Activated T-cell treated with anti-CD3 and anti-CD28 coated beads, Interleukin-2, amount 50 U/mL, for 72 hours (primary cell): ENCODE measurements at places on chromosomes 16 and 17.

GRCh38 chr16:88086571-88087516, 135.6 kb downstream of the BANP start:
- H3K27ac ChIP-seq: no peak overlapping the region
- no peak for DNase-seq
- no peaks in the 10 kb centered on the region for H3K36me3 ChIP-seq
- H3K27me3 ChIP-seq: no peaks in the 10 kb centered on the region
- H3K4me1 ChIP-seq: no peaks in the 10 kb centered on the region

GRCh38 chr17:32976605-32977004, 15.0 kb upstream of the SPACA3 start:
- H3K27me3 ChIP-seq: peaks cover 24% of the 10 kb centered on the region
- H3K36me3 ChIP-seq: no peaks in the 10 kb centered on the region
- no peak for DNase-seq
- H3K4me1 ChIP-seq: peaks cover 1% of the 10 kb centered on the region
- no peak overlapping the region for H3K27ac ChIP-seq
- no peak overlapping the region for H3K4me3 ChIP-seq

GRCh38 chr16:64925166-64925565, 196.7 kb downstream of the CDH11 start:
- DNase-seq: no peak
- no peaks in the 10 kb centered on the region for H3K4me1 ChIP-seq
- H3K4me3 ChIP-seq: no peak overlapping the region
- peaks cover 2% of the 10 kb centered on the region for H3K36me3 ChIP-seq
- H3K27me3 ChIP-seq: no peaks in the 10 kb centered on the region

DNA sequence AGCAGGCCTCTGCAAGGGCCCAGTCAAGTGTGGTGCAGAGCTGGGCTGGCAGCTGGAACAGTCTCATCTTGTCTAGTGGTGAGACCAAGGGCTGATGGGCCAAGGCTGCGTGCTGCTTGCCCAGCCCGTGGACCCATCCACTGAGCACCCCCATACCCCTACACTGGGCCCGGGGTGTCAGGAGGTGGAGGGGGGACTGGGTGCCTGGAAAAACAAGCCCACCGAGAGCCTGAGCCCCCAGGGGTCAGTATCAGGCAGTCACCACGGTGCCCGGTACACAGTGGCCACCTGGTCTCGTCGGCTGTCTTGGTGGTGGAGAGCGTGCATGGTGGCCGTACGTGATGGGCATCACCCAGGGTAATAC, 238.3 kb downstream of the SEC14L1 start:
- DNase-seq: no peak
- no peak overlapping the region for H3K4me3 ChIP-seq
- H3K4me1 ChIP-seq: peaks cover 92% of the 10 kb centered on the region
- H3K36me3 ChIP-seq: no peaks in the 10 kb centered on the region

DNA sequence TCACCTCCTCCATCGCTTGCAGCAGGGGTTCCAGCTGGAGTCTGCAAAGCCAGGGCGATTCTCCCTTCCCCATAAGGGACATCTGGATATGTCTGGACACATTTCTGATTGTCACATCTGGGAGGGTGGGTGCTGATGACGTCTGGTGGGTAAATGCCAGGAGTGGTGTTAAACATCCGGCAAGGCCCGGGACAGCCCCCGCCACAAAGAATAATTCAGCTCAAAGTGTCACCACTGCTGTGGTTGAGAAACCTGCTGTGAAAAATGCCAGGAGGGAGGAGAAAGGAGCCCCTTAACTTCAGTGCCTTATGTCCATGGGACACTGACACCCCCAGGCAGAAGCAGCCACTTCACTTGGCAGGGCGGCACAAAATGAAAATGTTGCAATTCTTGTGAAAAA, 179.4 kb upstream of the SDK2 start:
- no peaks in the 10 kb centered on the region for H3K27me3 ChIP-seq
- peaks cover 37% of the 10 kb centered on the region for H3K4me1 ChIP-seq
- H3K27ac ChIP-seq: no peak overlapping the region
- no peak for DNase-seq

- H3K27ac ChIP-seq: no peak overlapping the region
- peaks cover 3% of the 10 kb centered on the region for H3K36me3 ChIP-seq
- H3K27me3 ChIP-seq: no peaks in the 10 kb centered on the region
- no peaks in the 10 kb centered on the region for H3K4me1 ChIP-seq
Observed at GRCh38 chr16:64138006-64138405, 983.9 kb downstream of the CDH11 start.

DNA sequence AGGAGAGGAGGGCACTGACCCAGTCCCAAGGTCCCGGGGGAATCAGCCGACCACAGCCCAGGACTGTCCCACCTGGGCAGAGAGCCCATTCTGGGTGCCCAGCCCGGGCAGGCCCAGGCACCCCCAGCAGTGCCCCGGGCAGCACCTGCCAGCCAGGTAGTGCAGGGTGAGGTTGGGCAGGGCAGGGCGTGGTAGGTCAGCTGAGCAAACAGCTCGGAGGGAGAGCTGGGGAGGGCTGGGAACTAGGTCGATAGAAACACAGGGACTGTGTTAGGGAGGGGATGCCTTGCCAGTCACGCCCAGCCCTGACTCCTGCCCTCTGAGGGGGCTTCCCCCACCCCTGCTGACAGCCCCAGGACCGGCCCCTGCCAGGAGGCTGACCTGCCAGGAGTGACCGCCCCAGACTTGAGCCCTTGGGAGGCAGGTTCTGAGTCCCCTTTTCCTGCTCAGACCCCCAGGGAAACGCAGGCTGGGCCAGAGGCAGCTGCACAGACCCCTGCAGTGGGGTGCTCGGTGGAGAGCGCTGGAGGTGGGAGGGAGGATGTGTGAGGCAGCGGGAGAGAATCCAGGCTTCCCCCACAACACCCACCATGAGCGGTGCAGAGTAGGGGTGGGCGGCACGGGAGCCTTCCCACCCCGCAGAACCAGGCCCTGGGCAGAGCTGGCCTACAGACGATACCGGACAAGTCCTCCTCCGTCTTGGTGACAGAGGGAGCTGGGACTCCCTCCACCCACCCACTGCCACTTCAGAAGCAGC, 4.7 kb downstream of the HS3ST6 start:
- peaks cover 33% of the 10 kb centered on the region for H3K27me3 ChIP-seq
- no peaks in the 10 kb centered on the region for H3K36me3 ChIP-seq
- no peak for DNase-seq
- no peak overlapping the region for H3K27ac ChIP-seq

DNA sequence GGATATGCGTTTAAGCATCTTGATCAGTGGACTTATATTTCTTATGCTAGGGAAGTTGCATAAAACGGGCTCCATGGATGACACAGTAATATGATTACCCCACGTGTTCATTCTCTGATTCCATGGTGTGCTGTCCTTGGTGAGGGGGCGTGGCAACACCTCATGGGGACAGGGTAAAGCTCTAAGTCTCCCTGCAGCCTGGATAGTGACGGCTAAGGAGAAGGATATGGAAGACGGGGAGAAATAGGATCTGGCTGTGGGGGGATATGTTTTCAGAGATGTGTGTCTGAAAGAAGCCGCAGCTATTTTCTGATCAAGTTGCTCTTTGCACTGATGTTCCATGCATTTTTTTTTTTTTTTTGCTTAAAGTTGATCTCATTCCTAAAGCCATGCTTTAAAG, 84.3 kb downstream of the MARCHF10 start:
- H3K4me1 ChIP-seq: peaks cover 22% of the 10 kb centered on the region
- H3K4me3 ChIP-seq: no peak overlapping the region
- H3K36me3 ChIP-seq: peaks cover 16% of the 10 kb centered on the region

DNA sequence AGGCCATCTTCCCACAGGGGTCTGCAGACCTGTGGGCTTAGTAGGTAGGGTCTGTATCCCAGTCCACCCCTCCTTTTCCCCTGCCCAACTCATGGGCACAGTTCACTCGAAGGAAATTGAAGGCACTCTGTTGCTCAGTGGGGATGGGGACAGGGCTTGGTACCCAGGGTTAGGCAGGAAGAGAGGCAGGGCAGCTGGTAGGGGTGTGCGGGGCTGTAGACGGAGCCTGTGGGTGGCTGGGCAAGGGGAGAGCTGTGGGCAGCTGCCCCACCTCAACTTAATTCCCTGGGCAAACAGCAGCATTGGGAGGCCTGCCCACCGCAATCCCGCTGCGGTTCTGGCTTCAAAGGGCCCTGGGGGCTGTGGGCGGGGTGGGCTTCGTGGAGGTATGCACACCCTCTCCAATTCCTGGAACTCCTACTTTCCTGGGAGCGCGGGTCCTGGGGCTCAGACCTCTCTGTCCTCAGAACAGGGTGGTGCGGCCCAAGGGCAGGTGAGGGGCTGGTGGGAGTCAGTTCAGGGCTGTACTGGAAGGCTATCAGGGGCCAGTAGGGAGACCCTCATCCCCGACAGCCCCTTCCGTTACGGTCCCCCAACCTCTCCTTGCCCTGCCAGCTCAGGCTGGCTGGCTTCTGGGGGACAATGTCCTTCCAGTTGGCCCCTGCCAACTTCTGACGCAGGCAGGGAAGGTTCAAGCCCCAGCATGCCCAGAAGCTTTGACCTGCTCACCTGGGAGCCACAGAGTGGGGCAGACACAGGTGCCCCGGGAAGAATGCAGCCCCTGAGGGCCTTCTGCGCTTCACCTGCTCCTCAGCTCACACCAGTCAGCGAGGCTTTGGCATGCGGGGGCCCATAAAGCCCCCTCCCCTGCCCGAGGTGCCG, 9.1 kb downstream of the FOXJ1 start:
- peaks cover 20% of the 10 kb centered on the region for H3K4me1 ChIP-seq
- H3K4me3 ChIP-seq: no peak overlapping the region
- no peak for DNase-seq
- no peaks in the 10 kb centered on the region for H3K36me3 ChIP-seq
- H3K27me3 ChIP-seq: no peaks in the 10 kb centered on the region
